M059J (cell line): ENCODE measurements at places on chromosomes 12 and 14. TPM values are rescaled to one million over a fixed set of nuclear protein-coding genes. Genes with fewer than 3 reads are reported as not detected.

- DNase-seq: no peak
Measured at GRCh38 chr14:68888883-68889282, 90.2 kb downstream of the ACTN1 start.

DNA sequence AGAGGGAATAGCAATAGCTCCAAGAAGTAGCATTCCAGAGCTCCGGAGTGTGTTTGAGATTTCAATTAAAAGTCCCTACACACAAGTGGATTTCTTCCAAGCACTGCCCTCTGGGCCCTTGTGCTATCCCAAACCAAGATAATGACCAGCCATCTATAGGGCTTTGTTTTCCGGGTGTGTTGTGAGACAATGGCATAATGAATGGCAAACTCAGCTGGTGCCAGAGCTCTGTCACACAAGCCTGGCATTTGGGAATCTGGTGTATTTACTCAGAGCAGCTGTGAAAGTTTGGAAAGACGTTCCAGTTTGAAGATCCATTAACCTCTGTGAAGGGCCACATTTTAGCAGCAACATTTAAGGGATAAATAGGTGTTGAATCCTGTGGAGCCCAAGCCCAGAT, 61.2 kb upstream of the TMTC2 start:
- no peak for DNase-seq

DNA sequence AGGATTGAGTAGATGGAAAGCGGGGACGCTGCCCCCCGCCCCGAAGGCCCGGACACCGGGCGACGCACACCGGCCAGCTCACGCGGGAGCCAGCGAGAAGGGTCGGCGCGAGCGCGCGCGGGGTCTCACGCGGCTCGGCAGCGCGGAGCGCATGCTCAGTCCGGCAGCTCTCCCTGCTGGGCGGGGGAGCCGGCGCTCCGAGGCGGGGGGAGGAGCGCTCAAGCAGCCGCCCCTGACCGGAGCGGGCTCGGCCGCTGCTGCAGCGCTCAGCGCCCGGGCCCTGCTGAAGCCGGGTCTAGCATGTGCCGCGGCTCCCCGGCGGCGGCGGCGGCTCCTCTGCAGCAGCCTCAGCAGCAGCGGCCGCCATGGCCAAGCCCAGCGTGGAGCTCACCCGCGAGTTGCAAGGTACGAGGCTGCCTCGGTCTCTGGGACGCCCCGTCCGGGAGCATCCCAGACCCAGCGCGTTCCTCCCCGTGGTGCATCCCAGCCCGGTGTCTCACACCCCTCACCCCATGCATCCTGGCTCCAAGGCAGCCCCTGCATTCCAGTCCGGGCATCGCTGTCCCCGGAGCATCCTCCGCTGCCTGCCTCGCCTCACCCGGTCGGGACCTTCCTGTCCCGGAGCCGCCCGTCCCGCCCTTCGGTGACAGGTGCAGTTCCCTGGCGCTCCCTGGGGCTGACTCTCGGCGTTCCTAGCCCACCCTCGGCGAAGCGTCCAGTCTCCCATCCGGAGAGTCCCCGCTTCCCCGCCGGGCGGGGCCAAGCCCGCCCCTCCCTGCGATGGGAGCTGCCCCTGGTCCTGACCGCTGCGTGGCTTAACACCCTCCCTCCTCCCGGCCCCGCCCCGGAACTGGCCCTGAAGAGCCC, at the start of gene CARMIL3:
Gene CARMIL3 (plus strand): TSS at position 221 of the 867 bp plus-strand sequence. CDS start 145 bp downstream, at position 366.
- peak; percentile 40 for DNase-seq

DNA sequence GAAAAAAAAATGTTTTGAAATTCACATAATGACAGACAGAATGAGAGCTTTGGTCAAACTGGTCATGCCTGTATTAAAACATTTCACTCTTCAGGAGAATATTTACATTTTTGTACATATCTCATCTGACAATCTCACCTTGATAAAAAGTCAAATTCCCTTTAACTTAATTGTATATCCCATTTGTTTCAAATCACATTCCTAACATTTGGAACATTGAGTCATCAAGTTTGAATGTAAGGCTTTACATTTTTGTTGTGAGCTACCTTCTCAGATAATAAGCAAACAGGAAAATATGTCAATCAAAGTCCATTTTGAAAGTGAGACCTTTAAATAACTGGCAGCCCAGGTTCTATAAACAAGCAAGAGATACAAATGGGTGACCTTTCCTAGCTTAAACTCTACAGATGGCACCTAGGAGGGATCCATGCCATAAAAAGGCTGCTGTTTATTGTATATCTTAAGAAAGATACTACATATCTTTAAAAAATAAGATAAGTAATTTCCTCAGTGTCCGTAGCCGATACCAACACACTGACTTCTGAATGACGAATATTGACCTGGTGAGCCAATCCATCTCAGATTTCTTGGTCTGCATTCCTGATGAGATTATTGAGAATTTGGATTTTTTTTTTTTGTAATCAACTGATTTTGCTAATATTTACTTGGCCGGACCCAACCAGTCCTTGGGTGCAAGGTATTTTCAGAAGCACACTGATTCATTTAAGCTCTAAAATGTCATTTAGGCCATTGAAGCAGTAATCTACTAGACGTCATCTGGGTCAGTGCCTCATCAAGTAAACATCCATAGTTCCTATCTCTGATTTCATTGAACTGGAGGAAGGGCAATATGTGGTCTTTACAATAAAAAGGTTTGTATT, 259.6 kb downstream of the BTG1 start:
- DNase-seq: no peak

GRCh38 chr12:88566430-88566829, 13.8 kb downstream of the KITLG start:
- DNase-seq: peak; percentile 69

DNA sequence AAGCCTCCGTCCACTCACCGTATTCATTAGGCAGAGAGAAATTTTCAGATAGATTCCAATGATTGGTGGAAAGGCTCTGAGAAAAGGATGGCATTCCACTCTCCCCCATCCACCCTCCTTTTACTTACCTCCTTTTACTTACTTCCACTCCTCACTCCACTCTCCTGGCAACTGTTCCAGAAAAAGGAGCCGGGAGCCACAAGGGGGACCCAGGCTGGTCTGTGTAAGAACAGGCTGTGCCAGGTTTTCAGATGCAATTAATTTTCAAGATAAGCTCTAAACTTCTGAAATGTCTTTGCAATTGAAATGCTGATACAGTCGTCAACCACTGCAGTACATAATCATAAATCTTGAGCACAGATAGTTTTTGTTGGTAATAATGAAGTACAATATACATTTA, 248.8 kb downstream of the ANO6 start:
- DNase-seq: no peak

GRCh38 chr12:28536088-28536487, 345.8 kb downstream of the CCDC91 start:
- DNase-seq: peak; percentile 65

- no peak for DNase-seq
Measured at GRCh38 chr12:51132693-51133092, 40.2 kb downstream of the TFCP2 start.

DNA sequence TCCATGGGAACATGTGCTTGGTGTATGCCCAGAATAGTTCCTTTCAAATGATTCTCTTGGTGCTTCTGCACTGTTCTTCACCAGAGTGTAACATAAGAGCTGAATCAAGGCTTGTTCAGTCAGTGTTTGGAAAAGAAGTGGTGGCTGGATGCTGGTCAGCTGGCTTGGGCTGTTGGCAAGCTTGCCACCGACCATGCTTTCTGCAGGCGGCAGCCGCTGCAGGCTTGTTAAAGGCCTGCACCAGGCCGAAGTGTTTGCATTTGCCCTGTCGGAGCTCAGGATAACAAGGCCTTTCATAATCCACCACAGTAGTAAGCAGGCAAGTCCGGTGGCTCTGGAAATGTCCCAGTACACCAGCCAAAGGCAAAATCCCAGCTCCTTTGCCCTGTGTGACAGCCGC, 26.9 kb downstream of the DAAM1 start:
- no peak for DNase-seq

DNA sequence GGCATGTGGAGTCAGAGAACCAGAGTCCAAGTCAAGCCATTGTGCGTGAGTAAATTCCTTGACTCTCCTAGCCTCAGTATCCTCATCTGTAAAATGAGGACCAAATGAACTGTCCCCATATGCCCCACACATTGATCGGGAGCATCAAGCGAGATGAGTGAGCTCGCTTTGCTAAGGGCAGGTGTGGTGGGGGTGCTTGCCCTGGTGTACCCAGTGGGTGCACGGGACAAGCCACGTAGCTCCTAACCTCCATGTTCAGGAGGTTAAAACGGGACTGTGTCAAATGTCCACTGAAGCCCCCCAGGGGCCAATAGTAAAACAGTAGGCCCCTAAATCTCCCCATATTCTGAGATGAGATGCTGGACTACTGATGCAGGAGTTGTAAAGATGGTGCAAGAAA, 60.9 kb downstream of the SERPINA3 start:
- DNase-seq: no peak

GRCh38 chr14:65072256-65072655, 30.1 kb downstream of the MAX start:
- no peak for DNase-seq

DNA sequence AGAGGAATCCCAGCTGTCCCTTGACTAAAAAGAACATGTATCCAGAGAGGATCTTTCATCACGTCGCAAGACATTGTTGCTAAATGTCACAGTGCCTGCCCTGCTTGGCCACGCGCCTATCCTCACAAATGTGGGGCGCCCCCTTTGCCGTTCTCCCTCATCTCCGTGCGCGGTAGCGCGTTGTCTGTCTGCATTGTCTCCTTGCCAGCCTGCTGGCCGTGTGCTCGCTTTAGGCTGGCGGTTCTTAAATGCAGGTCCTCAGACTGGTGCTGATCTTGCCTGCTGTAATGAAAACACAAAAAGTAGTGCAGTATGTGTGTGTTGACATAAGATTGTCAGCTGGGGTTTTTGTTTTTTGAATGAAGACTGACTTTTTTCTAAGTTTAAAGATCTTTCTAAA, 198.2 kb upstream of the RGS6 start:
- no peak for DNase-seq

DNA sequence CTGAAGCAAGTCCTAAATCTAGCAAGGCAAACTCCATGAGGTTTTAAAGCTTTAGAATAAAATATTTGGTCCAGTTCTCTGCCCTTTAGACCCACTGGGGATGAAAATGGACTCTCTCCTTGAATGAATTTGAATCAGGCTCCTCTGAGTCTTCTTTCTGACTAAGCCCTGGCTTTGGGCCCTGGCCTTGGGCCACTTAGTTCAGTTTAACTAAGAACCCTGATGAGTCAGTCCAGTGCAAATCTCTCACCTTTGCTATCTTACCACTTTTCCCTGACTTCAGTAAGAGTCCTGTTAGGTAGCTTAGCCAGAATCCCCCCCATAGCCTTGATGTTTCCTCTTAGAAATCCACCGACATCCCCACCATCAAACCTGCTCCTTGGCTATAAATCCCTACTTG, 427.5 kb downstream of the SNAPC1 start:
- peak; percentile 60 for DNase-seq

Gene GNB3
- 0.57 TPM in 1 of 2 replicates, not detected in the other for total RNA-seq

Gene CIDEB
- not detected in 2 replicates for total RNA-seq

Gene AQP2
- not detected in 2 replicates for total RNA-seq

Gene TSPAN8
- 0.64 TPM in 1 of 2 replicates, not detected in the other for total RNA-seq

Gene KRT83
- 0.22 TPM in 1 of 2 replicates, not detected in the other for total RNA-seq

Gene PPP1R36
- total RNA-seq: 0.10 and 0.89 TPM in 2 replicates

Gene TAS2R46
- total RNA-seq: not detected in 2 replicates

Gene STAB2
- not detected in 2 replicates for total RNA-seq
